Stimulated activated CD4-positive, alpha-beta T cell treated with anti-CD3 and anti-CD28 coated beads, Interleukin-15, amount 100 ng/mL, for 24 hours (primary cell): ENCODE measurements at places on chromosomes 11 and 22.

DNA sequence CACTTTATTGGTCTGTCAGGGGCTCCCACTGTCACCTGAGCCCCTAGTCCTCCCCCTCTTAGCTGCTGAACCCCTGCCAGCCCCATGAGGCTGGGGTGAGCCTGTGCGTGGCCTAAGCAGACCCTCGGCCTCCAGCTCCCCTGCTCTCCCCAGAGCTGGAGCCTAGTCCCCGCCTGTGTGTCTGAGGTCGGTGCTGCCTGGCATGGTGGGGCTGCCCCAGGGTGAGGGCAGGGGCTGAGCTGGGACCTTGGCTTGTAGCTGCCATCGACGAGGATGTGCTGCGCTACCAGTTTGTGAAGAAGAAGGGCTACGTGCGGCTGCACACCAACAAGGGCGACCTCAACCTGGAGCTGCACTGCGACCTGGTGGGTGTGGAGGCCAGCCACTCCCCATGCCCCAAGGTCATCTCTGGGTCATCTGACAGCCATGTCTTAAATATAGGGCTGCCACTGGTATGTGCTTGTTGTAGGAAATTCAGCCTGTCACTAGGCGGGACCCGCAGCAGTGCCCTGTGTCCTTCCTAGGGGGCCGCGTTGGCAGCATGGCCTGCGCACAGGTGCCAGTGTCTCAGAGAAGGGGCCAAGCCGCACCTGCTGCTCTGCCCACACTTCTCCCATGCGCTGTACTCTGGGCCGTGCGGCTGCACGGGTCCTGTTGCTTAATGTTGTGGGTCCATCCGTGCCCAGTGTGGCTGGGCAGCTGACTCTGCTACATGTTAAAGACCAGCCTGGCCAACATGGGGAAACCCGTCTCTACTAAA is 21.0 kb downstream of the PPIL2 start:
- DNase-seq, result no peak

GRCh38 chr11:86136538-86136937 is 67.7 kb upstream of the PICALM start:
- DNase-seq, result no peak

DNA sequence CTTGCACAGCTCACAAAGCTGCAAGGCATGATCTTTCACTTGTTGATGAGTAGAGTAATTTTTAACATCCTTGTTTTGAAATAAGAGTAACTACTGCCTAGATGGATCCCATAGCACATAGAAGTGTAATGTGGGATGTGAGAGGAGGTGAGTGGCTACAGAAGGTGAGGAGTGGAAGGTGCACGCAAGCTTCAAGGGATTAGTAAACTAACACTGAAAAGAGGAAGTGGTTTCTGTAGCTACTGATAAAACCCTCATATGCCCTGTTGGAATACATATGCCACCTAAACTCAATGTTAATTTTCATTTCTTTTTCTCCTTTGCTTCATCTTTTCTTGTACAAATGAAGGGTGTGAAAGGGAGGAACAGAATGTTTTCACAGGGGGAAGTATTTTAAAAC is 22.0 kb upstream of the CTSC start:
- DNase-seq, result no peak

DNA sequence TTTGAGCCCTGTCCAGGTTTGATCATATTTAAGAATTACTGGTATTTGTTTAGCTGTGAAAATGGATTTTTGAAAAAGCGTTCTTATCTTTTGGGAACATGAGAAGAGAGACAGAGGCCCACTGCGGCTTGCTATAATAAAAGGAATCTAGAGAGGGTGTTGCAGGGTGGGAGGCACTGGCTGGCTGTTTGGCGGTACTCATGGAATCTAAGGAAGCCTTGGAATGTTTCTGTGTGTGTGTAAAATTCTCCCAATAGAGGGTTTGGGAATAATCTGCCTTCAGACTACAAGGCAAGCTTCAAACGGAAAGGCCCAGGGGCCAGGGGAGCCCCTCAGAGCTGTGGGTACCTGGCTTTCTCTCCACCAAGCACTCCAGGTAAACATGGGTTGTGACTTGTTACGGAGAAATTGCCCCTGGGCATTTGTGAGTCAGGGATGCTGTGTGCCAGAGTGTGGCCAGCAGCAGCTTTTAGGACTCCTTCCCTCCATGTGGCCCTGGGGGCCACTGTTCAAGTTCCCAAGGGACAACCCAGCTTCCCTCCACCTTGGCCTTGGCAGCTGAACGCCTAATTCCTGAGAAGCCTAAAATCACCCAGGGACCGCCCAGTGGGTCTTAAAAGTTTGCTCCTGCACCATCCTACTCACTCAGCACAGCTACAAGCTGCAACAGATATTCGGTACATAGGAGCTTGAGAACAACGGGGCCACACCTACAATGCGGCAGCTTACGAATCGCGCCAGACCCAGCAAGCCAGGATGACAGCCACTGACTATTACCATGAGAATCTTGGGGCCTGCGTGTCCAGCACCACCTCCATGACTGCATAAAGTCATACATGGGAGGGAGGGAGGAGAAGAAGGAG is 14.1 kb upstream of the SYT8 start:
- DNase-seq, result no peak

DNA sequence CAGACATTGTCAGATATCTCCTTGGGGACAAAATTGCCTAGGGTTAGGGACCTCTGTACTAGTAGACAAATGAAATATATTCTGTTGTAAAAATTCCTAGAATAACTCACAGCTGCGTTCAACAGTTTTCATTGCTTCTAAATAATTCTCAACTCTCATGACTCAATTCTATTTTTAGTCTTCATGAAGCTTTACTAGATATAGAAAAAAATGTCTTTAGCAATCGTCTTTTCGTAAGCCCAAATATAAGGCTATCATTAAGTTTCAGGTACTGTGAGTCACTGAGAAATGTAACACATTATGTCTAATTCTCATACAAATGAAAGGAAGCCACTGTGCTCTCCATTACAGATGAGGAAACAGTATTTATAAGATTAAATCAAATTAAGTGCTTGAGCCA is 6.4 kb downstream of the MMP12 start:
- DNase-seq, result no peak

- no peak for DNase-seq
Measured at GRCh38 chr11:8329847-8330361, 66.2 kb upstream of the LMO1 start.

GRCh38 chr11:78925387-78925786 is 350.7 kb upstream of the NARS2 start:
- no peak for DNase-seq
